ENCODE measurements at places on chromosomes 3 and 15.

- peak; percentile 16 for DNase-seq
Observed at GRCh38 chr15:98658831-98659699, 10.7 kb downstream of the IGF1R start.

- no peak for DNase-seq
Observed at GRCh38 chr3:114899186-114899931, 247.7 kb downstream of the ZBTB20 start.

GRCh38 chr15:64096668-64097384 is 1.0 kb downstream of the SNX1 start:
- DNase-seq: no peak

DNA sequence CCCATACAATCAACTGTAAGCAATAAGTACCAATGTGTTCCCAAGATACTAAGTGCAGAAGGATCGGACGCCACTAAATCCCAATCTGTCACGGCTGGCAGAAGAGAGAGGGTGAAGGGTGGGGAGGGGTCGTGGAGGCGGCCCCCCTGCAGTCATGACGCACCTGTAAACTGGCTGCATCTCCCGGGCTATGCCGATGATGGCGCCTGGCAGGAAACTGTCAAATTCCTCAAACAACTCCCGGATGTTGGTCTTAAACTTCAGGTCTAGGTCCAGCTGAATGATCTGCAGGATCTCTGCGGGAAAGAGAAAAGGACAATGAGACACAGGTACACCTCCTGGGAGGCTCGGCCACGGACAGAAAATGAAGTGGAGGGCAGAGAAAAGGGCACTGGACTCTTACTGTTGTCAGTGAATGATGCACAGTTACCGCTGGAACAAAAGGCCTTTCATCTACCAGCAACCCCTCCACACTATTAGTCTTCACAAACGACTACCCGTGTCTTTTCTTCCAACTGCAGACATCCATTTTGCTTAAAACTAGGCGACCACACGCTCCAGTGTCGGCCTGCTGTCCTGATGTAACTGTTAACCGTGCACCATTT is 114.6 kb downstream of the XXYLT1 start:
- no peak for DNase-seq

DNA sequence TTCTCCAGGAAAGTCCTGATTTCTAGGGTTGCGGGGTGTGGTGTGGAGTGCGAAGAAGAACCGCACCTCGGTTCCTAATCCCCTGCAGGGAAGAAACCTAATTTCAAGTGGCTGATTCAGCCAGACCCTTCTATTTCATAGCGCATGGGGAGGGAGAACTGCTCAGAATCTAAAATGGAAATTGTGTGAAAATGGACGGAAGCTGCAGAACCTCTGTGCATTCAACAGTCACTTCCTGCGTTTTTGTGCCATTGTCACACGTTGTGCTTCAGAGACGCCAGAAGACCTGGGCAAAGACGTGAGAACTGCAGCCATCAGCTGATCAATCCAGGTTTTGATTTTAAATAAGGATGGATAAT is 1.2 kb downstream of the SIDT1 start:
- no peak for DNase-seq

DNA sequence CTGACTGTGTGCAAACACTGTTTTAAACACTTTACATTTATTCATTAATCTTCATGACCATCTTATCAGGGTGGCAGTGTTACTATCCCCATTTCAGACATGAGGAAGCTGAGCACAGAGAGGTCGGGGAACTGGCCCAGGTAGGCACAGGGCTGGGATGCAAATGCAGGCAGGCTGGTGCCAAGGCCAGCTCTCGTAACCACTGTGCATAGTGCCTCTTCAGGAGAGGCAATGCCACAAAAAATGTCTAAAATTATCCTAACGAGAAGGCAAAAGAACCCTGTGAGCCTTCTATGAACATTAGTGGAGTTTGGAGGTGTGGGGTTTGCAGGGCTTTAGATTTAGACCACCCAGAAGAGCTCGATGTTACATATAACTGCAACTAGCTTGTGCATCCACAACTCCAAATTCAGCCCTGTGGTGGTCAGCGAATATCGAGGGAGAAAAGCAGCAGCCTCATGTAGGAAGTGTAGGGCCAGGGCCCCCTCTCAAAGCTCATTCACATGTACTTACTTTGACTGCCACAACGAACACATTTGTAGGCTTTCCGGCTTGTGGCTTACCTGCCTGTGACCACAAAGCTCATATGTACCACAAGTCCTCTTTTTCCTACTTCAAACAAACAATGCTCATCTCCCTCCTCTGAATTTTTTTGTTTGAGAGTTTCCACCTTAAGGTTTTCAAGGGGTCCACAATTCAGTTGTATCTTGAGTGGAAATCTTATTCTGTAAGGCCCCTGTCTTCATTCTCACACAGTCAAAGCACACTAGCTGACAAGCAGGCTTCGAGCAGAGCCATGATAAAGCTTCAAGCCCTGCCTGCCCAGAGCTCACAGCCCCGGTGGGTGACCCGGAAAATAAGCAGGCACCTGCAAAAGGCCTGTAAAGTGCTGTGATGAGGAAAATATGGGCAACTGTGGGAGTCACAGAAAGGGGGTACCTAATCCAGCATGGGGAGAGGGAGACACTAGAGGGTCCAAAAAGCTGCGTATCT is 722.9 kb upstream of the CFAP20DC start:
- peak; percentile 15 for DNase-seq

DNA sequence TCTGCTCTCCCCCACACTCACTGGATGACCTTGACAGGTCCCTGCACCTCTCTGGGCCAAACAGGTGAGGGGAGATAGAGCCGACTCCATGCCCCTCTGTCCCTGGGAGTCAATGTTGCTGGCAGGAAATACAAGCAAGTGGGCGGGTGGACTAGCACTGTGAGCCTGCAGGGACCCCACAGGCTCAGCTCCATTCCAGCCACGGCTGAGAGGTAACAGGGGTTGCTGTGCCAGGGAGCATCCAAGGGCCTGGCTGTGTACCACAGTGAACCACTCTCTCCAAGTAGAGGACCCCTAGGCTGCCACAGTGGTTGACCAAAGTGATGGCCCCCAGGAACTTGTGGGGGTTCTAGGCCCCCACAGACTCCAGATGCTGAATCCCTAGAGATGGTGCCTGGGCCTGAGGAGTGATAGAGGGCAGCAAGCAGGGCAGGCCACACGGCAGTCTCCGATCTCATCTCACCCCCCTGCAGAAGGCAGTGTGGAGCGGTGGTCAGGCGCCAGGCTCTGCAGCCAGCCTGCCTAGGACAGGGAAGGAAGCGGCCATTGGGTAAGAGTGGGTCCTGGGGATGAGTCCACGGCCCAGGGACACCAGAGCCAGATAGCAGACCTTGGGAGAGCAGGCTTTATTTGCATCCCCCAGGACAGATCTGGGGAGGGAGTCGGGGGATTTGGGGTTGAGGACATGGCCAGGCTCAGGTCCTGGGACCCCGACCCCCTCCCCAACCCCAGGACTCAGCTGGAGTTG is 3.2 kb downstream of the TNNC1 start:
- no peak for DNase-seq

DNA sequence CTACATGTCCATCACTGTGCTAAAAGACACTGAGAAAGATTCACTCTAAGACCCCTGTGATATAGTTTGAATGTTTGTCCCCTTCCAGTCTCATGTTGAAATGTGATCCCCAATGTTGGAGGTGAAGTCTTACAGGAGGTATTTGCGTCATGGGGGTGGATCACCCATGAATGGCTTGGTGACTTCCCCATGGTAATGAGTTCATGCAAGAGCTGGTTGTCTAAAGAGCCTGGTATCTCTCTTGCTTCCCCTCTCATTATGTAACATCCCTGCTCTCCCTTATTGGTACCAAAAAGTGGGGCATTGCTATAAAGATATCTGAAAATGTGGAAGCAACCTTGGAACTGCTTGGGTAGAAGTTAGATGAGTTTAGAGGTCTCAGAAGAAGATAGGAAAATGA is 32.2 kb upstream of the FAM174B start:
- DNase-seq: no peak

GRCh38 chr15:25391971-25392721 is 46.7 kb downstream of the UBE3A start:
- no peak for DNase-seq

- no peak for DNase-seq
Observed at GRCh38 chr3:43028678-43029490, 49.8 kb downstream of the GASK1A start.

DNA sequence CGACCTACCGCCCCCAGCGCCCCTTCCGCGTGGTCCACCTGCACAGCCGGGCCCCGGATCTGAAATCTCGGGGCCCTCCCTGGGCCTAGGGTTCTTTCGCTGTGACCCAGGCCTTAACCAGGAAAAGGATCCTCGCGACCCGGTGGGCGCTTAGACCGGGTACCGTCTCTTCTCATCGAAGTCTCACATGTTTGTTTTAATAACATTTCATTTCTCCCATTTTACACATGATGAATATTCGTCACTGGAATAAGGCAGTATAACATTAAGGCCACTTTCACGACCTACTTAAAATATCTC is 277 bp upstream of the DALRD3 start:
- DNase-seq: no peak

DNA sequence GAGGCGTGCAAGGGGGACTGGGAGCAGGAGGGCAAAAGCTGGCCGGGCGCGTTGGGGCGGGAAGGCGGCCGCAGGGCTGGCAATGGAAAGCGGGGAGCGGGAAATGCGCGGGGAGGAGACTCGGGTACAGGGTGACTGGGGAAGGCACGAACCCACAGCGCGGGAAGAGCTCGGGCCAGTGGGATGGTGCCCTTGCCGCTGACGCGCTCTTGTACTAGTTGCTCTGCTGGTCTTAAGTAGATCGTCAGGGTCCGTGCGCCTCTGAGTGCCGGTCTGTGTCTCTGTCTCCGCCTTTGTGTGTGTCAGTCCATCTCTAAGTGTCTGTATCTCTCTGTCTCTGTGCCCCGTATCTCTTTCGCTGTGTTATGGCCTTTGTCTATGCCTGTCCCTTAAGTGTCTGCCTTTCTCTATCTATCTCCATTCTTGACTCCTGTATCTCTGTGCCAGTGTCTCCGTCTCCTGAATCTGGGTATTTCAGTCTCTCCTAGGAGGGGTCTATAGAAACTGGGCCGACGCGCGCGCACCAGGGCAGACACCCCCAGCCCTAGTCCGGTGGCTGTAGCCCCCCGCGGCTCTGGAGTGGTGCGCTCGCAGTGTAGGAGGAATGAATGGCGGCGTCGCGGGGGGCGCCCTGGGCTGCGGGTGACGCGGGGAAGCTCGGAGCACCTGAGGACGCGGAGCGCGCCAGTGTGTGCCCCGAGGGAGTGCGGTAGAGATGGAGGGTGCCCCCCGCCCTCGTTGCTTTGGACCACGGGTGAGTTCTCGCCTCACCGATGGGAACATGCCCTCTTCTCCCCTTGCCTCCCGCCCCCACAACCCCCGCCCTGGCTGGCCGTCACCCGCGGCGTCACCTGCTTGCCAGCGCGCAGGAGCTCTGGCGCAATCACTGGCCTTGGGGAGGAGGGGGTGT is 756 bp upstream of the CAMK2N2 start:
- no peak for DNase-seq

DNA sequence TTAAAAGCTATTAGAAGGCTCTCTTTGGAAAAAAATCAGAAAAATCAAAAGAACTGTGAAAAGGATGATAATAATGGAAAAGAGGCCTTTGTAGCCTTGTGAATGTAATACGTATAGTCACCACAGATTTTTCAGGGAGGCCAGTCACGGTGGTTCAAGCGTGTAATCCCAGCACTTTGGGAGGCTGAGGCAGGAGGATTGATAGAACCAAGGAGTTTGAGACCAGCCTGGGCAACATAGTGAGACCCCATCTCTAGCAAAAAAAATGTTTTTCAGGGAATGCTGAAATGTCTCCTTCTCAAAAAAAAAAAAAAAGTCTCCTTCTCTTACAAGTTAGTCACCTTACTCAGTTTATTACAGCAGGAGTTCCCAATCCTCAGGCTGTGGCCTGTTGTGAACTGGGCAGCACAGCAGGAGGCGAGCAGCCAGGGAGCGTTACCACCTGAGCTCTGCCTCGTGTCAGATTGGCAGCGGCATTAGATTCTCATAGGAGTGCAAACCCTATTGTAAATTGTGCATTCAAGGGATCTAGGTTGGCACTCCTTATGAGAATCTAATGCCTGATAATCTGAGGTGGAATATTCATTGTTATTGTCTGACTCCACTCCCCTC is 15.9 kb downstream of the ARIH1 start:
- DNase-seq: no peak

DNA sequence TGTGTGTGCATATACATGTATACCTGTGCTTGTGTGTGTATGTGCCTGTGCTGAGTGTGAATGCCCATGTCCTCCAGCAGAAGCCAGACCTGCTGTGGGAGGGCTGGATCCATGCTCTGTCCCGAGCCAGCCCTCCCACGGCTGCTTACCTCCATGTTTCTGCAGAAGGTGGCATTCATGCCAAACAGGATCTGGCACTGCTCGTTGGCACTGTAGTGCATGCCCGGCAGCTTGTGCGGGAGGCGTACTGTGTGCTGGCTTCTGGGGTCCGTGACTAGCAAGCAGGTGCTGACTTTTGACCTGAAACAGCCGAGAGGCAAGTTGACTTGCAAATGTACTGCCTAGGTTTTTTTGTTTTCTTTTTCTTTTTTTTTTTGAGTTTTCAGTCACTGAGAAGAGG is 189.3 kb downstream of the ADAMTS17 start:
- no peak for DNase-seq

DNA sequence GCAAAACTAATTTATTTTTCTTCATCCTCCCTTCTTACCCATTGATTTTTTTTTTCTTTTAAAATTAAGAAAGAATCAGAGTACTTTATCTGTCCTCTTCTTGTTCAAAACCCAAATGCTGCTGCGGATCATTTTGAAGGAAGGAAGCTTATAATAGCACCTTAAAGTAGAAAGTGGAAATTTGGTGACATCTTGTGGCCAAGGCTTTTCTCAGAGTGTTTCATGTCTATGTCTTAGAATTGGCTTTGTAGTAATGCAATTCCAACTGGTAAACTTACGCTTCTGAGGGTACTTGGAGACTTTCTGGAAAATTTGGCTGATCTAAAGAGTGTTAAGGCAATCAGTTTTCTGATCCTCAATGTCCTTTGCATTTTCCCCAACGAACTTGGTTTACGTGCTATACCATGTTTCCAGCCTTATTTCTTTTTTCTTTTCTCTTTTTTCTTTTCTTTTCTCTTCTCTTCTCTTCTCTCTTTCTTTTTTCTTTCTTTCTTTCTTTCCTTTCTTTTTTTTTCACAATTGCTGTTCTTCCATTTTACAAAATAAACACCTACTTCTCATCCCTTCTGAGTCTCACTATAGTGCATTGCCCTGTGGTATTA is 30.7 kb downstream of the C3orf38 start:
- DNase-seq: no peak

DNA sequence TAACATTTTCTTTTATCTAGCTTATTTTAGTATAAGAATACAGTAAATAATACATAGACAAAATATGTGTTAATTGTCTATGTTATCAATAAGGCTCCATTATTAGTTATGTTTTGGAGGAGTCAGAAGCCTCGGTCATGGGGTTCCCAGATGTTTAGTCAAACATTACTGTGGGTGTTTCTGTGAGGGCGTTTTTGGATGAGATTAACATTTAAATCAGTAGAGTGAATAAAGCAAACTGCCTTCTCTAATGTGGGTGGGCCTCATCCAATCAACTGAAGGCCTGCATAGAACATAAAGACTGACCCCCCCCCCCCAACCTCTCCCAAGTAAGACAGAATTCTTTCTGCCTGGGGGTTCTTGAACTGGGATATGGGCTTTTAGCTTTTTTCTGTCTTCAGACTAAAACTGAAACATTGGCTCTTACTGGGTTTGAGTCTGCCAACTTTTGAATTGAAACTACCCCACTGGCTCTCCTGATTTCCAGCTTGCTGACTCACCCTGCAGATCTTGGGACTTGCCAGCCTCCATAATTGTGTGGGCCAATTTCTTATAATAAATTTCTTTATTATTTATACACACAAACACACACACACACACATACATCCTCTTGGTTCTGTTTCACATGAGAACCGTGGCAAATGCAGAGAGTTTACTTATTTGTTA is 192.0 kb downstream of the TPRG1 start:
- no peak for DNase-seq

All from stimulated activated CD4-positive, alpha-beta T cell treated with anti-CD3 and anti-CD28 coated beads, Interleukin-4, amount 100 ng/mL, for 48 hours (primary cell).